Renal cortex interstitium (tissue), 15 donors: ENCODE measurements at places on chromosomes 13 and 19.

- DNase-seq: no peak
These were observed 8.1 kb downstream of the ANO8 start for GRCh38 chr19:17326595-17326966.

DNA sequence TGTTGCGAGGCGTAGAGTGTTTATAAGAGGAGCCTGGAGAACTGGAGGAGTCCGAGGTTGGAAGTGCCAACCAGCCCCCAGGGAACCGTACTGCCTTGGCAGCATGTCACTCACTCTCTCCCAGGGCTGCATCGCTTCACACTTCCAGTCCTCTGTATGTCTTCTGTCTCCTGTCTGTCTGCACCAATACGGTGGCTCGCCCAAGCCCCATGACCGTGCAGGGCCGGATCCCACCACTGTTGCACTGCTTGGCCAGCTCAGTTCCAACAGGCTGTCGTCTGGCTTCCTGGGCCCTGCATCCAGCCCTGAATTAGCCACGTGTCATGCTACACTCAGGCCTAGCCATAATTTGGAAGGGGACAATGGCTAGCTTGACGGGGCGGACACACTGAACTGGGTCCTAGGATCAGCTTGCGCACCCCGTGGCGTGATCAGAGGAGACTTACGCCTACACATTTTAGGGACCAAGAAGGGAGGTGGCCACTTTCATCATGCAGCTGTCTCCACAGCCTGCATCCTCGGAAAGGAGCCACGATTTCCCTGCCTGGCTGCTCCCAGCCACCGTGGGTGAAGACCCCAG lies 147.1 kb downstream of the URI1 start:
- DNase-seq: no peak

DNA sequence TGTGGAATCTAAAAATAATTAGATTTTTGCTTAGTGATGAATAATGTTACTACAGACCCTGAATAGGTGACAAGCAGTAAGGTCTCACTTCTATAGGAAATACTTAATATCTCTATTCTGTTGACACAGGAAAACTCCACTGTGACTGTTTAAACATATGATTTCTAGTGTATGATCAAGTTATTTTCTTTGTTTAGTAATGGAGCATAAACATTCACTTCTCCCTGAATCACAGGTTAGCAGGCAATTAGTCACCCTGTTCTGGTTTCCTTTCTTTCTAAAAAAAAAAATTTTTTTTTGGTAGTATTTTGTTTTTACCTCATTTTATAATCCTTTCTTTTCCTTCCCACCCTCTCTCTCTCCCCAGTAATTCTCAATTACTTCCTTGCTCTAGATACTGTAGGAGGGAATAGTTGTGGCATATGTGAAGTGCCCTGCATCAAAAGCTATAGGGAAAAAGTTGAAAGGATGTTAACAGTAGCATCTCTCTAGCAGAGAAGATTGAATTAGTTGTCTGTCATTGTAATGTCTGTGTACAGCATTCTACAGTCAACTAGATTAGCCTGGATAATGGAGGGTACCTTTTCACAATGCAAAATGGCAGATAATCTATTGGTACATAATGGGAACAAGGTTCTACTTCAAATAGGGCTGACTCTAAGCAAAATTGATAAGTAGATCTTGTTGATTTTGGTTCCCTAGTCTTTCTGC lies 3.5 kb downstream of the HS6ST3 start:
- no peak for DNase-seq

DNA sequence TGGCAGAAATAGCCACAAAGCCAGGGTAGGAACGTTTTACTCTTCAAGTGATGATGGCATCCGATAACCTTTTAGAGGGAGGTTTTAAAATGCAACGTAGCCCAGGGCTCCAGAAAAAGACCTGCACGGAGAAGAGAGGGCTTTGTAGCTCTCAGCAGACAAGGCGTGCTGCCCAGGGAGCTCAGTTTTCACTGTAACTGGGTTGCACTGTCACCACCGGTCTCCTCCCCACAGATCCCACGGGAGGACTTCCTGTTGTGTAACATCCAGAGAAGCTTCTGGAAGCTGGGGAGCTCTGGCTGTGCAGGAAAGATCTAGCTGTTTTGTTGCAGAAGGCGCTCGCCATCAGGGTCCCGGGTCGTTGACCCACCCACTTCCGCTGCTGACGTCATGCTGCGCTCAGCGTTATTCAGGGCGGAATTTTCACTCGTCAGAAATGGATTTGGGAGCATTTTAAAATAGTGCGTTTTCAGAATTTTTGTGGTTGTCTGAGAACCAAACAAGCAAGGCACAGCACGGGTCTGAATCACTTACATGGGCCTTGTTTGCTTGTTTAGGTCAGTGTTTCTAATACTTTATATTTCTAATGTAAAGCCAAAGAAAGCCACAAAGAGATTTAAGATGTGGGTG lies 50.8 kb downstream of the ATP11A start:
- DNase-seq: no peak

DNA sequence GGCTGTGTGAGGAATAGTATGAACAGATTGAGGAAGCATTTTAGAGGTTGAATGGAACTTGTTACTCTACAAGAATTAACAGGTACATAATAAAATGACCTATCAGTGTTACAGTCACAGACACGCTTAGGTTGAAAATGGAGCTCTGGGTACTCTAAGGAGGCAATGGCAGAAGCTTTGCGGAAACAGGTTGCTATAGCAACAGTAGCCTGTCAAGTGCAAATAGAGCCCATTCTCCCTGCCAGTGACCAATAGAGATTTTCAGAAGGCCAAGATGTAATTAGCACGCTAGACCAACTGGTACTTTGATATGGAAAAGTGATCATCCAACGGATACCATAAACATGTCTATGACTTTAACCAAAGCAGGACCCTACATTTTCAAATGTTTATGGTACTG lies 148.5 kb upstream of the FREM2 start:
- no peak for DNase-seq

GRCh38 chr13:27298849-27299248 lies 28.2 kb downstream of the RASL11A start:
- DNase-seq: no peak

- DNase-seq: no peak
These were observed 38.8 kb downstream of the DHRS12 start for GRCh38 chr13:51765142-51765515.

- no peak for DNase-seq
These were observed 13.5 kb upstream of the F7 start for GRCh38 chr13:113091891-113092775.

DNA sequence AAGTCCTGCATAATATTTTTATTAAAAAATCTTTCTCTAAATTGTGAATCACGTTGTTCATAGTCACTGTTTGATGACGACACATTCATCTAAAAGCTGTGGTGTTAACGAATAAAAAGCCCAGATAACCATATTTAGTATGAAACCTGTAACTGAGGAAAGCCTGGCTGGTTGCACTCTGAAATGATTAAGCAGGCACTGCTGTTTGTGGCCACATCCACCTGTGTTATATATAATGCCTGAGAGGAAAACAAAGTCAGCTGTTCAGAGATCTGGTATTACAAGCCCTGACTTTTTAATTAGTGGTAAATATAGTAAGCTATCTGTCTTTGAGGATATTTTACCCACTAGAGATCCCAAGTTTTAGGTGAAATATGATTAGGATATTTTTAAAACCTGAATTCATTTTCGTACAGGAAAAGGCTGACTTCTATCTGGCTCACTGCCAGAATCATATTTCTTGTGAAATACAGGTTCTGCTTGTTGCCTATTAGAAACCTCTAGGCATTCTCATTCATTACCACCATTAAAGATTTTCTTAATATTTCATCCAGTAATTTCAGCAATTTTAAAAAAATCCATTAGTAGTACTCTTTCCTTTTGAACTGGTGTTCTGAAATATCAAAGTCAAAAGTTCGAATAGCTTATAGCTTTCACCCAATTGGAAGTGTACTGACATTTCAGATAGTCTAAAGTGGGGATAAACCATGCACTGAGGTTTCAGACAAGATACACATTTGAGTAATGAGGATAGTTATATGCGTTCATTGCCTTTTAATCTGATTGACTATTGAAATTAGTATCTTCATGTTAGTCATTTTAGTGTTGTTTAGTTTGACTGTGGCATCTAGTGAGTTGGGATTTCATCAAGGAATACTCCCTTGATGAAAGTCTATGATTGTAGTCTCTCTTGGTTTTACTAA lies 79.7 kb downstream of the LMO7 start:
- no peak for DNase-seq

GRCh38 chr19:46648060-46648960 lies 12.3 kb upstream of the GNG8 start:
- DNase-seq: no peak

DNA sequence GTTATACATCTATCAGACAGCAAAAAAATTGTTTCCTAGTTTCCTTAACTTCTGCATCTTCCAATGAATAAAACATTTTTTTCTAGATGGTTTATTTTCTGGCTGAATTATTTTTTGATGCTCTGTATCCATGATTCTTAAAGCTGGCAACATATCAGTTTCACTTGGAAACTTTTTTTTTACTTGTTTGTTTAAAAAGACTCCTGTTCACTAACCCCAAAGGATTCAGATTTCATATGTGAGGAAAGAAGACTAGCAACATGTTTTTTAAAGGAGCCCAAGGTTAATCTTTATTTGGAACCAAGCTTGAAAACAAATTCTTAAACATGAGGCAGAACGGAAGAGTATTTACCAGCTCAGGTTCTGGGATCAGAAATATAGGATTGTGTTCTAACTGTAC lies 632.3 kb downstream of the SLITRK6 start:
- DNase-seq: no peak

DNA sequence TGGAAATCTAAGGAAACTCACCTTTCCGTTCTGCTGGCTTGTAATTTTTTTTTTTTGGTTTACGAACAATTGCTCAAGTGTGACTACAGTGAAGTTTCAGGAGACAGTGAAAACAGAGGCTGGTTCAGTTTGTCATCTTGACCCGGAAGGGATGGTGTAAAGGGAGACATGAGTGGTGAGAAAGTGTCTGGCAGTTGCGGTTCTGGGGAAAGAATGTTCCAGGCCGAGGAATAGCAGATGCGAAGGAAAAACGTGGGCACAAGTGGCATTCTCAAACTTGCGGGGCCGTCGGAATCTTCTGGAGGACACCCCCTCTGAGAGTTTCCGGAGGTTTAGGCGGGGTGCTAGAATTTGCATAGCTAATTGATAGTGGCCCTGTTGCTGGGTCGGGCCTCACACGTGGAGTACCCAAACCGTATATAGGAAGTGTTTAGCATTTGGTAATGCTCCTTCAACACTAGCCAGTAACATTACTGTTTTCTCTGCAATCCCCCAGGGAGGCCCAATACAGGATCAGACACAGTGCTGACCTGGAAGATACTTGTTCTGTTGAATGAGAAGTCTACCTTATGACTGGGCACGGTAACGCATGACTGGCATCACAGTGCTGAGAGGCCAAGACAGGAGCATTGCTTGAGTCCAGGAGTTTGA lies 2.8 kb upstream of the TNFSF9 start:
- DNase-seq: no peak

GRCh38 chr19:35061583-35062373 lies 20.3 kb downstream of the HPN start:
- no peak for DNase-seq

- no peak for DNase-seq
These were observed 124.7 kb downstream of the RGCC start for GRCh38 chr13:41582027-41582463.

- DNase-seq: no peak
These were observed 48.2 kb downstream of the DPY19L3 start for GRCh38 chr19:32453736-32454135.

GRCh38 chr13:63629591-63629990 lies 2213.9 kb upstream of the PCDH20 start:
- no peak for DNase-seq

DNA sequence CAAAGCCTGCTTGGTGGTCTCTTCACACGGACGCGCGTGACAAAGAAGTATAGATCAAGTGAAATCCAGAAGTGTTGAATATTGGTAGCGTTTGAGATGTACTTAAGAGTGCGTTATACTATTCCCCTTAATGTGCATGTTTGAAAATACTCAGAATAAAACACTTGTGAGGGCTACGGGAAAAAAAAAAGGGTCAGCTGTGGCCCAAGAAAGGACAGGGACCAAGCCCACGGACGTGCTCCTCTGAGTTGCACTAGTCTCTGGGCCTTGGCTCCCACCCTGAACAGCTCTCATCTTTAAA lies 622 bp upstream of the RBM42 start:
- DNase-seq: no peak

DNA sequence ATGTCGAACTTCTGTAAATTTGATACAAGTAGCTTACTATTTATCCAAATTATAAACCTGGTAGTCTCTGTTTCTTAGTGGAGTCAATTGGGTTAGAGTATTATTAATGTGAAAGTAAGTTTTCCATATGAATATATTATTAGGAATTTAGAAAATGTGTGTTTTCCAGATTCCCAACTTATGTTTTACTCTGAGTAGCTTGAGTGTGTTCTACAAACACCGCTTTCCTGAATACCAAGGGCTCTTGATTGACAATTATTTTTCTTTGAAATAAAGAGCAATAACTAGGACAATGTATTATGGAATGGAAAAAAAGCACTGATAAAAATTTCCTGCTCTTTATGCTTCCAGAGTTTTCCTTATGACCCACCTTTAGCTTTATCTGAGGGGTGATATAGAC lies 233.6 kb downstream of the POSTN start:
- DNase-seq: no peak

GRCh38 chr13:32859707-32860292 lies 156.4 kb upstream of the KL start:
- no peak for DNase-seq

GRCh38 chr19:47130589-47131227 lies at the start of gene SAE1:
Gene SAE1 (plus strand): TSS chr19:47130835. CDS start chr19:47130931, 96 bp downstream.
- peak; percentile 97 for DNase-seq

DNA sequence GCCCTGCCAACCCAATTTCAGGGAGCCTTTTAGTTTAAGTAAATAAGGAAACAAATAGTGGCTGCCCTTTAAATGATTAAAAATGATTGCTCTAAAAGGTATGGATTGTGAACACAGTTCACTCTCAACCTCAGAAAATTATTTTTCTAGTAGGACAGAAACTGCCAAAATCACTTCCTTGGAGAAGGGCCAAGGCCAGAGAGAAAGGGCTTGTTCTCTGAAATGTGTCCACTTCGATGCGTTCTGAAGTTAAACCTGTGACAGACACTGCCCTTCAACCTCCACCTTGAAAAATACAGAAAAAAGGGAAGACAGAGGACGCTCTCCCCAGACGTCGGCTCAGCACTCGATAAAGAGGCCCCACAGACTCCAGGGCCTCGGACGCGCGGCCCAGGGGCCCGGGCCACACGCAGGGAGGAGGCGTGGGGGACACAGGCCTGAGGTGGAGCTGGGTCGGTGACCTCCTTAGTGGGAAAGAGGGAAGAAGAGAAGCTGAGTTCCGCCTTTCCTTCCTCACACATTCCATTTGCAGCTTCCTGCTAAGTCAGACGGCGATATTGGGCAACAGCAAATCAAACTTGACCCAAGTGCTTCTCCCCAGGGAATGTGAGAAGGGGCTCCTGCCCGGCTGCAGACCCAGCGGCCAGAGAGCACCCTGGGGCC lies 63.6 kb downstream of the RASA3 start:
- DNase-seq: no peak

DNA sequence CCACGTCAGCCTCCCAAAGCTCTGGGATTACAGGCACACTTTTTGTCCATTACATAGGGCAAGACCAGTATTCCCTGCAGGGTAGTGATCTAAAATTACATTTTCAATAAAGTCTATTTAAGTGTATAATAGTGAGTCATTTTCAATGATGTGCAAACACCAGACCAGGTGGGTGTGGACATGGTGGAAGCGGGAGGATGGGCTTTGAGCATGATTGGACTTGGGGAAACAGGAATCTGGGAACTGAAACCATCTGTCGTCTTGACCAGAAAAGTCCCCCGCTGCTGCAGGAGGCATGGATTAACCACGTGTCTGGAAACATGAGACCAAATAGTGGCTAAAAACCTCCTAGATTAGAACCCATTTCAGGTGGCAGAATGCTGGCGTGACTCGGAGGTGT lies 4.9 kb downstream of the FXYD3 start:
- no peak for DNase-seq

- no peak for DNase-seq
These were observed at the start of gene KCNN4 for GRCh38 chr19:43780706-43781525. Gene KCNN4 (minus strand): TSS chr19:43780973. CDS start chr19:43780861, 112 bp downstream.
